ENCODE measurements at places on chromosomes 3 and 15.

- DNase-seq: no peak
Measured at GRCh38 chr3:9012521-9012920, 49.2 kb upstream of the RAD18 start.

DNA sequence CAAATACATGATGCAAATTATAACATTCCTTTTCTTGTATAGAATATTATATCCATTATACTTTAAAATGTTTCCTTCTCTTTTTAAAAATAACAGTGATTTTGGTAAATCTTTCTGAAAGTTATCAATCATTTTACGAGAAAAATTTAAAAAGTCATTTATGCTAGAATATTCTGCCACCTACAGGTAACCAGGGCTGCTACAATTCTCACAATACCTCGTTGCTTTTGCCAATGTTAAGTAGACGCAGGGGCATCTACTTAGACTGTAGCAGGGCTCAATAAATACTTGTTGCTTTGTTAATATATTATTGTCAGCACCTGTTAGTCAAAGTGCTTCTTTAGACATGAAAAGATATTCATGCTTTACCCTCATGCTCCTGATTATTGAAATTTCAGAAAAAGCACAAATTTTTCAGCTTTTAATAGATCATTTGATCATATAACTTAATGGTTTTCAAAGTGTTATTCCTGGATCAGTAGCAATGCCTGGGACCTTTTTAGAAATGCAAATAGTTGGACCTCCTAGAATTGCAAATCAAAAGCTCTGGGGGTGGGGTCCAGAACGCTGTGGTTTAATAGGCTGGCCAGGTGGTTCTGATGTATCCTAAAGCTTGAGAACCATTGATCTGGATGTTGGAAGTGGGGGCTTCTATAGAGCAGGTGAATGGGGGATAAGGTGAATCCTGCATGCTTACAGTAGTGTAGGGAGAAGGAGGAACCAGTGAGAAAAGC, 223.6 kb upstream of the PDZRN3 start:
- peak; percentile 20 for DNase-seq

DNA sequence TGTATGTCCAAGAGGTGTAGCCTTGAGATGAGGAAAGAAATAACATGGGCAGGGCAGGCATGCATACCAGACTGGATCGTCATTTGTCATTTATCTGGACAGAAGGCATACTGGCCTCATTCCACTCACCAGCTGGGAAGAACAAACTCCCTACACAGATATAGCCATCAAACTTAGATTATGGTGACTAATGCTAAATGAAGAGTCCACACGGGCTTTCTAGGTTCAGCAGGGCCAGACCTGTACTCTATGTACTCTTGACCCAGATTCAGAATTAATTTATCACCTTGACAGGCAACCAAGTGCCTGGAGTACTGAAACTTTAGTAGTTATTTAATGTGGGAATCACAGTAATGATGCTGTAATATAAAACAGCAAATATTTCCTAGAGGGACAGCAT, 164.3 kb upstream of the IL12A start:
- no peak for DNase-seq

- no peak for DNase-seq
Measured at GRCh38 chr3:195873281-195873887, 35.0 kb downstream of the TNK2 start.

DNA sequence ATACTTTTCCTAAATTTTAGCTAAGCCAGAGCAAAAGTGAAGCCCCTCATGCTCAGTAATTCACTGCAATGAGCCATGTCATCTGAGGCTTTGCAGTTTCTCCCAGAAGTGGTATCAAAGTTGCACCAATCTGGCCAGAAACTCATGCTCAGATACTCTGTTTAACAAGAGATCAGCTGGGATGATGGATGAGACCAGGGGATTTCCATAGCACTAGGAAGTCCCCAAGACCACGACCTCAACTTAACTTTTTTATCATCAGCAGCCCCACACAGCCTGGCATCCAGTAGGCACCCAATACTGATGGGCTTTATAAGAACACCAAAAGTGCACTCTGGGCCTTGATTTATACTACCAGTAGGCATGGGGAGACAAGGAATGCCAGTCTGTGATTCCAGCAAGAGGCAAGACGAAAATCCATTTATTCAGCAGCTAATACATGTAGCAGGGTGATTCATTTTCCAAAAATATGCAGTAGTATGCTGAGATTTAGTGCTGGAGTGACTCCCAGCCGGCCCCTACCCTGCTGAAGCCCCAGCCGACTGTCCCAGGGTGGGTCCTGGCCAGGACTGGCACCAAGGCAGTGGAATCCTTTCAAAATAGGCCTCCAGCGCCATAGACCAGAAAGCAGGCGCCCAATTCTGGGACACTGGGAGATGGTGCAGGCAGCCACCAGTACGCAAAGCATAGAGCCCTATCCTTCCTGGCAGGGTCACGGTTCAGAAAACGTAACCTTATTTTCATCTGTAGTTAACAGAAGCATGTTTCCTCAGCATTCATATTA, 612 bp upstream of the LDHAL6B start:
- DNase-seq: no peak

GRCh38 chr15:46329876-46330275, 695.0 kb downstream of the SQOR start:
- no peak for DNase-seq

DNA sequence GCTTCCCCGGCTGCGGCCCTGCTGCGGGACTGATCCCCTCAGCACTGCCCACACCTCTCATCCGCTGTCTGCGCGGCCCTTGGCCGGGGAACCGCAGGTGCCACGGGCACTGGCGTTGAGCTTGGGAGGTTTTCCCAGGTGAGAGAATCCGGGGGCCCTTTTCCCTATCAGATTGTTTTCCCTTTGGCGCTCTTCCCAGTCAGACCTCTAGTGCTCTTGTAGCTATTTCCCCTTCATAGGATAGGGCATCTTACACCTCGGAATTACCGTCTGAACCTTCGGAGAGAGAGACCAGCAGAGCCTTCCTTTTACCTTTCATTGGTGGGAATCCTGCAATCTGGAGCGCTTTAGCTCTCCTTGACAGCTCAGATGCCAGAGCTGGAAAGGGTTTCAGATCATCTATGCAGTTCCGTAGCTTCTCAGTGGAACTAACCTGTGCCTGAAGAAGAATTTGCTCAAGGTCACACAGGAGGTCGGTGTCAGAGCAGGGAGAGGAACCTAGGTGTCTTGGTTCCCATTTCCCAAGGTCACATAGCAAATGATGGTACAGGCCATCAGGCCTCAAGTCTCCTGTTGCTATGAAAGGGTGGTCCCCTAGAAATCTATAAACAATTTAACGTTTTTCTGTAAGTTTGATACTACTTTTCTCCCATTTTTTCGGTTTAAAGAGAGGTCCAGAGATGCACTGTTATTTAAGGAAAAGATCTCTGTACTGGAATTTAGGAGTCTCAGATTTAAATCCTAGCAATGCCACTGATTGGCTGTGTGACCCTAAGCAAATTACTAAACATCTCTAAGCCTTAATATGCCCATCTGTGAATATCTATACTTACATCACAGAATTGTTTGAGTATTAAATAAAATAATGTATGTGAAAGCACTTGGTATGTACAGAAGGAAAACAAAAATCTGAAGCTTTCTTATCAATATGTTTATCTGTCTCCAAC, 916 bp downstream of the IDH3A start:
- peak; percentile 30 for DNase-seq
